ENCODE measurements at places on chromosomes 2 and 18. TPM values are rescaled to one million over a fixed set of nuclear protein-coding genes. Genes with fewer than 3 reads are reported as not detected.

DNA sequence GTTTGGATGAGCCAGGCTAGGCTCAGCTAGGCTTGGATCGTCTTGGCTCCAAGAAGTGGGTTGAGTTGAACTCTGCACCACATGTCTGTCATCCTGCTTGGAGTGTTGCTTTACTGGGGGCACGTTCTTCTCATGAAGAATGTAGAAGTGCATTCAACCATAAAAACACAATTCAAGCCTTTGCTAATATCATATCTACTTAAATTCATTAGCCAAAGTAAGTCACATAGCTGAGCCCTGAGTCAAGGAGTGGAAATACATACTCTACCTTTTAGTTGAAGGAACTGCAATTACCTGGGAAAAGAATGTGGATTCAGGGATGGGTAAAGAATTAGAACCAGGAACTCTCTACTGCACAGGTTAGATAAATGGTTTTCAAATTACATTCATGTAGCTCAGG lies 360.4 kb upstream of the KCNH7 start:
- no peak for DNase-seq

- no peak for DNase-seq
Observed at GRCh38 chr2:170190172-170190571, 12.2 kb downstream of the MYO3B start.

- no peak for DNase-seq
Observed at GRCh38 chr2:160551259-160551658, 57.7 kb upstream of the RBMS1 start.

DNA sequence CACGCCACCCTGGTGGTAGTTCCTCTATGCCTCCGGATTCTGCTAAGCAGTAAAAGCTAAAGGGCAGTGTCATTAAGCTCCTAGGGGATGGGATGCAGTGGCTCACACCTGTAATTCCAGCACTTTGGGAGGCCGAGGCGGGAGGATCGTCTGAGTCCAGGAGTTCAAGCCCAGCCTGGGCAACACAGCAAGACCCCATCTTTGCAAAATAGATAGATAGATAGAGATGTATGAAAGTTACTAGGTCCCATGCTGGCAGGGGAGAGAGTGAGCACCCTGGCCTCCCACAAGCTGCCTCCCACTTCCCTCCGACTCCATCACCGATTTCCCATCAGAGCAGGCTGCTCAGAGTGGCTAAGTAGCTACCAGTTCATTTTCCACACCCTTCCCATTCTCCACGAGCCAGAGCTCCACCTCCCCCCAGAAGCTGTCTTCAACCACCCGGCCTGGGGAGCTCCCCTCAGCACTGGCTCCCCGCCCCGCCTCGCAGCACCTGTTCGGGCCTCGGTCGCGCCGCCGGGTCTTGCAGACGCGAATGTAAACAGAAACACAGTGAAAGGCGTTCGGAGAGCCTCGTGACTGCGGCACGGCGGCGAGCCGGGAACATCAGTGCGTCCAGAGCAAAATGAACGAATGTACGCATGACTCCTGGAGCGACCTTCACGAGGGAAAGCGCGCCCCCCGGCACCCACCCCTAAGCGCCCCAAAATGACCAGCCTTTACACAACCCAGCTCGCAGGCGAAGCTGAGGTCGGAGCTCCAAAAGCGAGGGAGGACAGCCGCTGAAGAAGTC lies 598 bp upstream of the CEP68 start:
- no peak for DNase-seq

- DNase-seq: no peak
Observed at GRCh38 chr18:46755315-46756024, 1.4 kb downstream of the ST8SIA5 start.

- DNase-seq: no peak
Observed at GRCh38 chr2:159409116-159409800, 122.8 kb upstream of the WDSUB1 start.

GRCh38 chr2:216671081-216671411 lies 24.3 kb downstream of the IGFBP5 start:
- DNase-seq: no peak

GRCh38 chr2:239822146-239822831 lies 202.9 kb downstream of the NDUFA10 start:
- peak; percentile 41 for DNase-seq

The SLC20A1 gene
- total RNA-seq: 146 TPM

The GALNT14 gene
- not detected for total RNA-seq

The RBBP8 gene
- 82.5 TPM for total RNA-seq

The EMILIN1 gene
- 0.75 TPM for total RNA-seq

The CMPK2 gene
- 164 TPM for total RNA-seq

The ELP2 gene
- 67.6 TPM for total RNA-seq

The GNLY gene
- total RNA-seq: 1,915 TPM
